NCI-H2171 treated with DMSO at 0.1 percent for 48 hours (cell line): ENCODE measurements at places on chromosomes 1 and 21.

DNA sequence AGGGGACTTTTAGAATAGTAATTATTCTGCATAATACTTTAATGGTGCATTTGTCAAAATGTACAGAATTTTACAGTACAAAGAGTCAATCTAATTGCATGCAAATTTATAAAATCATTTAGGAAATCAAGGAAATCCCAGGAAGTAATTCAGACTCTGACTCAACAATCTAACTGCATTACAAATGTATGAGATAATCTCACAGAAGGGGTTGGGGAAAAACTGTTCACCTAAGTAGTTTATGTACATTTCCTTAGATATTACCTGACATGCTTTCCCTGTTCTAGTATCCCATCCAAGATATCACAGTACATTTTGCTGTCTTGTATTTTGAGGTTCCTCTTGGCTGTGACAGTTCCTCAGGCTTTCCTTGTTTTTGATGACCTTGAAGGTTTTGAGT is 4.7 kb downstream of the CRB1 start:
- DNase-seq: no peak

- DNase-seq: no peak
Measured at GRCh38 chr1:181669246-181669645, 185.9 kb downstream of the CACNA1E start.

- no peak for DNase-seq
Measured at GRCh38 chr1:2529784-2530512, at the start of gene HES5. Gene HES5, minus strand, starts transcription at chr1:2530263. Its CDS starts 99 bp downstream, at chr1:2530164.

DNA sequence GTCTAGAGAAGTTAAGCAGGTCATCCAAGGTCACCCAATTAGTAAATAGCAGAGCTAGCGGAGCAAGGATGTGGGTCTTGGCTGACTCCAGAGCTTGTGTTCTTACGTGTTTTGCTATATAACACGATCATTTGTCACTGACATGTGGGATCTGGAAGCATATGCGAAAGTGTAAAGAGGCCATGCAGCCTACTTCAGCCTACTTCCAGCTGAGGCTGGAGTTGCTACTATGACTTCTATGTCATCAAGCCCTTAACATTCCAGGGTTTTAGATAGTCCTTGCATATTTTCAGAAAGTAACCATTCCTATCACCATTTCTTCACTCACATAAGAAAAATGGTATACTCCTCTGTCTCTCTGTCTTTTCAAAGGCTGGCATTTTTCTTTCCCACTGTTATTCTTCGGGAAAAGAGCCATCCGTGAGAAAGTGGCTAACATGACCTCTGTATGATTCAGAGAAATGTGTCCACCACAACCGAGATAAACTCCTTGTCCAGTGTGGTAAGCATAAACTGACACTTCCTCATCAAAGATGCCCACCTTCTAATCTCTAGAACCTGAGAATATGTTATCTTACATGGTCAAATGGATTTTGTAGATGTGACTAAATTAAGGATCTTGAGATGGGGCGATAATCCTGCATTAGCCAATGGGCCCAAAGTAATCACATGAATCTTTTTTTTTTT is 24.0 kb upstream of the ABL2 start:
- no peak for DNase-seq

DNA sequence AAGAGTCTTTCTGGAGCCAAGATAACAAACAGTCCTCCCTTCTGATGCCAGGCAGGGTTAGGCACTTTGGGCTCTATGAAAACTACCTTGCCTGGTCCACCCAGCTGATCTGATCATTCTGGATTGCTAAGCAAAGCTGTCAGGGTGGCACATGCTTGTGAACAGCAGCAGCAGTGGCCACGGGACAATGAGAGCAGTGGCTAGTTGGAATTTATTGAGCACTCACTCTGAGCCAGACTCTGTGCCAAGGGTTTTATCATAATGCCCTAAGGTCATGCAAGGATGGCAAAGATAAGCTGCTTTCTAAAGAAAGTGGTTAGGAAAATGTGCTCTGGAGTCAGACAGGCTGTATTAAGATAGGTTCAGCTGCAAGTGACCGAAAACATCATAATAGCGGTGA is 390.4 kb upstream of the VAMP3 start:
- no peak for DNase-seq

- DNase-seq: no peak
Measured at GRCh38 chr21:35720208-35720731, 340.1 kb downstream of the SETD4 start.

- DNase-seq: no peak
Measured at GRCh38 chr1:217315346-217315745, 315.5 kb downstream of the GPATCH2 start.

DNA sequence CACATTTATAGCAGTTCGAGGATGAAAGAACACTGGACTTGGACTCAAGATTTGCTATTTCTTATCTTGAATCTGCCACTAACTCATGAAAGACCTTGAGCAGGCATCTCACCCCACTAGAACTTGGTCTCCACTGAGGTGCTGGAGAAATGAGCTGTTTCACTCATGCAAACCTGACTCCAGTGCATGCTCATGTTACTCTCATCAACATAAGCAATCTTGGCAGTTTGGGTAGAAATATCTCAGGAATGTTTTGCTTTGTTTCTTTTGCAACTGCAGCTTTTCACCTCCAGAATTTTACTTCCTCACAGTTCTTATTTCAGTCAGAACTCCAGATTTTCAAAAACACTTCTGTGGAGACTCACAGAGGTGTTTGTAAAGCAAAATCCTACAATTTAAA is 46.2 kb upstream of the DAB1 start:
- no peak for DNase-seq

GRCh38 chr21:41247561-41248545 is 68.7 kb upstream of the FAM3B start:
- DNase-seq: no peak

GRCh38 chr1:156748670-156749418 is 2.6 kb downstream of the HDGF start:
- no peak for DNase-seq
